Omental fat pad (tissue), 4 donors: ENCODE measurements at places on chromosomes 7 and 10.

- DNase-seq: no peak
These were observed 103.3 kb downstream of the FANK1 start for GRCh38 chr10:125999694-126000093.

GRCh38 chr10:48821692-48822091 lies 117.9 kb downstream of the LRRC18 start:
- no peak for DNase-seq

DNA sequence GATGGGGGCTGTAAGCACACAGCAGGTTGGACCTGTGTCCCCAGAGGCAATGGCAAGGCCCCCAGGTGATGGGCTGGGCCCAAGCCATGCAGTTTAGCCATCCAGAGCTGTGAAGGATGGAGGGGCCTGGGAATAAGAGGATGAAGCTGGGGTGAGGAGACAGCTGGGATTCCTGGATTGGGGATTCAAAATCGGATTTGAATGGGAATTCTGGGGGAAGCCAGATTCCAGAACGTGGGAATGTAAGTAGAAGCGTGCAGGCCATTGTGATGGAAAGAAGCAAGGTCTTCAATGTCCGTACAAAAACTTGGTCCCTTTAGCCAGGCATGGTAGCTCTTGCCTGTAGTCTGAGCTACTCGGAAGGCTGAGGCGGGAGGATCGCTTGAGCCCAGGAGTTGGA lies 9.8 kb downstream of the SH2B2 start:
- no peak for DNase-seq

- no peak for DNase-seq
These were observed 509.7 kb downstream of the TCERG1L start for GRCh38 chr10:130801784-130802183.
